Stimulated activated CD4-positive, alpha-beta T cell treated with anti-CD3 and anti-CD28 coated beads, TNF-alpha, amount 100 ng/mL, for 1 hour (primary cell): ENCODE measurements at places on chromosomes 2 and 18.

GRCh38 chr2:240078631-240079030 lies 25.3 kb upstream of the OR6B3 start:
- DNase-seq, result no peak

DNA sequence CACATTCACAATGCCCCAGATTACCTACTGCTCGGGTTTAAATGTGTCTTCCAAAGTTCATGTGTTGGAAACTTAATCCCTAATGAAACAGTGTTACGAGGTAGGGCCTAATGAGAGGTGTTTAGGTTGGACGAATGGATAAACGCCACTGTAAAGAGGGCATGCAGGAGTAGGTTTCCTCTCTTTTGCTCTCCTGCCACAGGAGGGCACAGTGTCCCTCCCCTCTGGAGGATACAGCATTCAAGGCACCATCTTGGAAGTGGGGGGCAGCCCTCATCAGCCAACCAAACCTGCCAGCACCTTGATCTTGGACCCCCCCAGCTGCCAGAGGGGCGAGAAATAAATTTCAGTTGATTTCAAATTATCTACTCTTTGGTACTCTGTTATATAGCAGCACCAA lies 103.5 kb downstream of the TSHZ1 start:
- no peak for DNase-seq

- DNase-seq, result no peak
These were observed 4.0 kb downstream of the KANSL1L start for GRCh38 chr2:210167227-210167626.

DNA sequence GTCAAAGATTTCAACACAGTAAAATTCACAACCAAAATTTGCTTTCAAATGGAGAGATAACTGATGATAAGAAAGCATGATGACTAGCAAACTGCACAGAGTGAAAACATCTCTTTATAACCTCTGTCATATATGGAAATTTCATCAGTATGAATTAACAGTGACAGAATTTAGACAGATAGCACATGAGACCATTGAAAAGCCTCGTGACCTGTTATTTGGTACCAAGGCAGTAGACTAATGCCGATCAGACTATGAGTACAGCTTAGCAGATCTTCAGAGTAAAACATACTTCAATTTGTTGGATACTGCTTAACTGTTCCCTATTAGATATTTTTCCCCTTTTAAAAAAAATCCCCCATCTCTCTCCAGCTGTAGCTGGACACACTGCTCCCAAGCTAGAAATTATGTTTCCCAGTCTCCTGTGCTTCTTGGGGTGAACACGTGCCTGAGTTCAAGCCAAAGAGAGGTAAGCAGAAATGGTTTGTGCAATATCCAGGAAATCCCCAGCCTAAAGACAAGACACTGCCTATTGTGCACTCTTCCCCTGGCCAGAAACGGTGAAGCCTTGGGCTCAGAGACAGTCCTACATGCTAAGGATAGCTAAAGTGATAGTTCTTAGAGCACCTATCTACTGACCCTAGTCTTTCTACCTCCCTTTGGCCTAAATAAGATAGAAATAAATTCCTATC lies 256.1 kb downstream of the NCKAP5 start:
- no peak for DNase-seq

GRCh38 chr2:3728104-3729054 lies 25.0 kb downstream of the DCDC2C start:
- DNase-seq, result no peak

GRCh38 chr2:11616097-11616687 lies 53.8 kb downstream of the NTSR2 start:
- DNase-seq, result no peak

DNA sequence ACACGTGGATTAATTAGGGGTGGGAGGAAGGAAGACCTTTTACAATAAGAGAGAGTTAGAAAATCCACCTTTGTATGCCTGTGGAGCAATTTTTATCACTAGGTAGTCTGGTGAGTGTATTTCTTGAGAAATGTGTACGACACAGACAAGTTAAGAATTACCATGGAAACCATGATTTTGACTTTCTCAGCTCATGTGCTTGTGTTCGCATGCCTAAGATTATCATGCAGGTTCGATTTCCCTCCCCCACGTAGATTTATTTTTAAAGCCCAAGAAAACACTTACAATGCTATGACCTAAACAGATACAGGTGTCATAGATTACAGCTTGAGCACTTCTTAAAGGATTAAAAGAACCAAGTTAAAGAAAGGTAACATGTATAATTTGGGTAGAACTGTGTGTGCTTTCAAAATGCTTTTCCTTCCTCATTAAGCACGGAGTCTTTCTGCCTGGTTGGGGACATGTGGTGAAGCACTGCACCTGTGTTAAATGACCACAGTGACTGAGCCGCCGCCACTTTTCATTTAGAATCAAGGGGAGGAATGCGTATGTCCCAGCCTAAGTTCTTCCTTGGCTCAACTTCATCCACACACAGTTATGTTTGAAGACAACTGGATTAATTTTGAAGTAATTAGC lies 16.6 kb downstream of the SERTAD2 start:
- no peak for DNase-seq

GRCh38 chr2:138724729-138725459 lies 55.3 kb downstream of the NXPH2 start:
- no peak for DNase-seq

DNA sequence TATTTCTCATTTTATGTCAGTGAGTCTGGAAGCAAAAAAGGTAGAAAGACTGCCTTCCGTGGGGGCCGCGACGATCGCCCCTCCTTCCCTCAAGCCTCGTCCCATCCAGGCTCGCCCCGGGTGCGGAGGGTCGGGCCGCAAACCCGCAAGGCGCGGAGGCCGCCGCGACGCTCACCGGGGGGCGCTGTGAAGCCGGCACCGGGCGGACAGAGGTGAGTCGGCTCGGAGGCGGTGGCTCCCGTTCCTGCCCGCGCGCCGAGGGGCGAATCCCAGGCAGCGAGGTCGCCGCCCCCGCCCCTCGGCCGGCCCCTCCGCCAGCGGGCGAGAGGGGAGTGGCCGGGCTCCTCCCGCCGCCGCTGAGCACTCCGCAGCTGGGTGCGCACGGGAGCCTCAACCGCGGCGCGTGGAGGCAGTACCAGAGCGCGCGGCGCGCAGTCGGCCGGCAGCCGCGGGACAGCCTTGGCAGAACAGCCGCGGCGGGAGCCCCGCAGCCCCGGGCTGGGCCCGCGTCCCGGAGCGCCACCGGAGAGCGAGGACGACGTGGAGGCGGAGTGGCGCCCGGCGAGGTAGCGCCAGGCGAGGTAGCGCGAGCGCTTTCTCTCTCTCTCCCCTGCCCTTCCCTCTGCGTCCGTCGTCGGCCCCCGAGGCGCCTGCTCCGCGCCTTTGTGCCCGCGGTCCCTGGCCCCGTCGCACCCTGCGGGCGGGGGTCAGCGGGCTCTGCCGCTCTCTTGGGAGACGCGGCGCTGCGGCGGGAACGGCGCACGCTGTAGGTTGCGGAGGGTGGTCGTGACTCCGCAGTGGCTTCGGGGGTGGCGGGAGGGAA lies at the start of gene MYO1B:
Gene MYO1B (plus strand): TSS at position 359 of the 823 bp plus-strand sequence. CDS start 31,492 bp downstream, outside the sequence.
- peak; percentile 7 for DNase-seq
